ENCODE measurements at places on chromosomes 16 and 17.

GRCh38 chr17:44575403-44575802 lies 18.1 kb downstream of the FZD2 start:
- DNase-seq: no peak

- DNase-seq: no peak
Measured at GRCh38 chr16:61540216-61540615, 496.0 kb downstream of the CDH8 start.

DNA sequence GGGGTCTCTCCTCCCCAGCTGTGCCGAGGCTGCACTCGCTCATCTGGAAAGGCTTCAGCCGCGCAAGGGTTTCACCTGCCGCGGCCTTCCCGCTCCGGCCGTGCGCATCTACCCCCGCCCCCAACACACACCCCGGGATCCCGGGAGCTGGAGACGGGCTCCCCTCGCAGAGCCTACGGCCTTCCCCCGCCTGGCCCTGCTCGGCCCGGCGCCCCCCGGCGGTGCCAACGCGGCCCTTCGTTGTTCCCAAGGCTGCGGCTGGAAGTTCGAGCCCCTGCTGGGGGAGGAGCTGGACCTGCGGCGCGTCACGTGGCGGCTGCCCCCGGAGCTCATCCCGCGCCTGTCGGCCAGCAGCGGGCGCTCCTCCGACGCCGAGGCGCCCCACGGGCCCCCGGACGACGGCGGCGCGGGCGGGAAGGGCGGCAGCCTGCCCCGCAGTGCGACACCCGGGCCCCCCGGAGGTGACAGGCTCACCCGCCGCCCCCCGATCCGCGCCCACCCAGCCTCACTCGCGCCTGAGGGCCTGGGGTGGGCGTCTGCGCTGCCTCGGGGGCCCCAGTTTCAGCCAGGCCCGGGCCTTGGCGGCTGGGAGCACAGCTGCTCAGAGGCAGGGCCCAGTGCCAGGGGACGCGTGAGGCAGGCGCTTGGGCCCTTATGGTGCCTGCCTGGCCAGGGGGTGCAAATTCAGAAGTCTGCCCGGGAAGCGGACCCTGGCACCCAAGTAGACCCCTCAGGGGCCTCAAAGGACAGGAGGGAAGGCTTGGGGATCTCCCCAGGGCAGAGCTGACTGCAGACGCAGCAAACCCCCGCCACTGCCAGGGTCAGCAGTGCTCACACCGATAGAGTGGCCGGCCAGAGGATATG lies 11.2 kb downstream of the GALK1 start:
- peak; percentile 83 for DNase-seq

- DNase-seq: no peak
Measured at GRCh38 chr17:64634218-64634617, 27.9 kb downstream of the SMURF2 start.

GRCh38 chr16:75996491-75996890 lies 270.2 kb upstream of the CPHXL start:
- DNase-seq: no peak

GRCh38 chr17:68909066-68909465 lies 46.1 kb downstream of the ABCA8 start:
- DNase-seq: no peak

Measured in nephron progenitor cell (in vitro differentiated cells).